ENCODE measurements at places on chromosomes 2 and 18. TPM values are rescaled to one million over a fixed set of nuclear protein-coding genes. Genes with fewer than 3 reads are reported as not detected.

CCDC178 gene
- not detected for total RNA-seq

DNA sequence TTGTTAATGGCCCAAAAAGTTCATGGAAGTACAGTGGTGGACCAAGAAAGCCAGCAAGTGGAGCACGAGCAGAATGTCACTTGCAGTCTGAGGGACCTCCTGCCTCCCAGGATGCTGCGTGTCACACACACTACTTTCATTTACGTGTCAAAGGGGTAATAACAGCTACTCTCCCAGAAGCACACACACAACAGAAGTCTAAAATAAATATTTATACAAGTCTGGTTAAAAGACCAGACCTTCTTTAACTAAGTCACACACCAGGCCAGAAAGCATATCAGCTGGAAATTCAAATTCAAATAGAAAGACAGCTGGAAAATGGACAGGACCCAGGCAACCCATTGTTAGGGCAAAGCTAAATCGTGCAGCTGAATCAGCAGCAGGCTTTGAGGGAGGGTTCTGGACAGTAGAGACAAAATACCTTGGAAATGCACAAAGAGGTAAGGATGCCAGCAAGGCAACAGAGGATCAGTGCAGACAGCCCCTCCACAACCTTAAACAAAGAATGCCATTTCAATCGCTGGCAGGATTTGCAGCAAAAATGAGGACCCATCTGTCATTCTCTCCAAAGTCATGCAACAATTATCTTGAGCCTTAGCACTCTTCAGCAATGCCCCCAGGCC, 160.5 kb downstream of the TMEM163 start:
- H3K27me3 ChIP-seq: no peaks in the 10 kb centered on the region
- no peaks in the 10 kb centered on the region for H3K4me1 ChIP-seq
- H3K27ac ChIP-seq: no peak overlapping the region
- no peak overlapping the region for H3K4me3 ChIP-seq

ANKRD62 gene
- total RNA-seq: not detected

AQP12B gene
- total RNA-seq: not detected

GRCh38 chr2:55152475-55153412, 79.3 kb downstream of the CLHC1 start:
- H3K27me3 ChIP-seq: no peaks in the 10 kb centered on the region
- no peaks in the 10 kb centered on the region for H3K36me3 ChIP-seq
- H3K27ac ChIP-seq: no peak overlapping the region
- H3K4me1 ChIP-seq: no peaks in the 10 kb centered on the region
- no peak for DNase-seq

GRCh38 chr18:77206676-77207374, 42.8 kb upstream of the GALR1 start:
- H3K27ac ChIP-seq: no peak overlapping the region
- H3K4me3 ChIP-seq: no peak overlapping the region
- no peaks in the 10 kb centered on the region for H3K4me1 ChIP-seq
- no peaks in the 10 kb centered on the region for H3K27me3 ChIP-seq

AOX1 gene
- 560 TPM for total RNA-seq

DNA sequence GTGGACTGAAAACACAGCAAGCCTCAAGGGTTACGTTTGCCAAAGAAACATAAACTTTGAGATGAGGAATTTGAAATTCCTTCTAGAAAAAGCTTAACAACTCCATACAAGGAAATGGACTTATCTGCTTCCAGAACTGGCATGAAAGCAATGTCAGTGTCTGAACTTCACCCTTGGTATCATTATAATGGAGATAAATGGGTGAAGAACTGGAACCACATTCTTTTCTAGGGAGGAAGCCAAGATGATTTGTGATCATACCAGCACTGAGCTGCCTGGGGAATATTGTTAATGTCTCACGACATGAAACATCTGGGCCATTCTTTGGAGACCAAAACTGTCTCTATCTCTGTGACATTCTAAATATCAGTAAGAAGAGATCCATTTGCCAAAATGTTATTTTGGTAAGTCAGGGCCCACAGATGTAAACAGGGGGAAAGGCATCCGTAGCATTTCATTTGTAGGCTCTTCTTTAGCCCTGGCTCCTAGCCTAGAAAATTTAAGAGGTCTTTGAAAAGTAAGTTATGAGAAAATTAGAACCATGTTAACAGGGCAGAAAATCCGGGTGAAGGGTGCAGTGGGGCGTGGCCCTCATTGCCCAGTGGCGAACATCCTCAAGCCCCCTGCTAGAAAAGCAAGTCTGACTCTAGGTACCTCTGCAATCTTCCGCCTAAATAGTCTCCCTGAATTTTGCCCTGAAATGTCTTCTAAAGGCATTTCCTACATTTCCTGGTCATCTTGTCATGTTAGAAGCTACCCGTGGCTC, 295.3 kb upstream of the EPAS1 start:
- no peaks in the 10 kb centered on the region for H3K4me1 ChIP-seq
- H3K4me3 ChIP-seq: no peak overlapping the region
- no peaks in the 10 kb centered on the region for H3K36me3 ChIP-seq
- H3K27me3 ChIP-seq: no peaks in the 10 kb centered on the region

- DNase-seq: no peak
- no peak overlapping the region for H3K27ac ChIP-seq
- no peaks in the 10 kb centered on the region for H3K27me3 ChIP-seq
- H3K4me3 ChIP-seq: no peak overlapping the region
- peaks cover 14% of the 10 kb centered on the region for H3K36me3 ChIP-seq
Measured at GRCh38 chr2:232748038-232748437, 28.3 kb downstream of the KCNJ13 start.

GRCh38 chr18:8705238-8705960, at the start of gene MTCL1:
MTCL1 (plus strand) TSS chr18:8705556; CDS start chr18:8705661, 105 bp downstream.
- H3K4me3 ChIP-seq: peak within 1 kb of the TSS; percentile 81
- no peaks in the 10 kb centered on the region for H3K27me3 ChIP-seq
- no peaks in the 10 kb centered on the region for H3K4me1 ChIP-seq
- peak; percentile 62 for DNase-seq

GRCh38 chr2:240875228-240876034, 6.8 kb downstream of the AGXT start:
- DNase-seq: peak; percentile 71
- no peaks in the 10 kb centered on the region for H3K4me1 ChIP-seq
- peaks cover 84% of the 10 kb centered on the region for H3K36me3 ChIP-seq
- peak overlapping the region; percentile 77 for H3K27ac ChIP-seq

- H3K4me1 ChIP-seq: no peaks in the 10 kb centered on the region
- H3K36me3 ChIP-seq: no peaks in the 10 kb centered on the region
- H3K27me3 ChIP-seq: no peaks in the 10 kb centered on the region
- DNase-seq: no peak
- no peak overlapping the region for H3K27ac ChIP-seq
Measured at GRCh38 chr2:145547620-145548019, 1027.7 kb upstream of the ZEB2 start.

DNA sequence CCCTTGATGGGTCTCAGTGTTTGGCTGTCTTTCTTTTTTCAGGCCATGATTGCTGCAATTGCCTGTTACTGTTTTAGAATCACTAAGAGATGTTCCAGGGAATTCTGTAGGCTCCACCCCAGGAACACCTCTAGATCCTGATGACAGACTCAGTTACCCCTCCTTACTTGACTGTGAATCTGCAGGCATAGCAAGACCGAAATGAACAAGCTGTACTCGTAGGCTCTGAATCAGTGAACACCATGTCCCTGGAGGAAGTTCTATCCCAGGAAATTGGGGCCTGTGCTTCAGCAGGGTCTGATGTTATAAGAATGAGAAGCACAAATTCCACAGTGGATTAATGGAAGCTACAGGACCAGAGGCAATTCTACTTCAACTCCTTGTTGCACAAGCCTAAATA, 148.6 kb downstream of the COPS8 start:
- no peak overlapping the region for H3K4me3 ChIP-seq
- no peaks in the 10 kb centered on the region for H3K36me3 ChIP-seq
- peaks cover 4% of the 10 kb centered on the region for H3K4me1 ChIP-seq
- no peak overlapping the region for H3K27ac ChIP-seq
- DNase-seq: no peak

CD207 gene
- total RNA-seq: not detected

CNTNAP5 gene
- total RNA-seq: not detected

KYNU gene
- 40.3 TPM for total RNA-seq

- H3K27me3 ChIP-seq: no peaks in the 10 kb centered on the region
- no peak overlapping the region for H3K27ac ChIP-seq
- H3K4me3 ChIP-seq: no peak overlapping the region
- H3K36me3 ChIP-seq: no peaks in the 10 kb centered on the region
- no peak for DNase-seq
- peaks cover 3% of the 10 kb centered on the region for H3K4me1 ChIP-seq
Measured at GRCh38 chr2:159714247-159714930, 2.1 kb downstream of the MARCHF7 start.

DNA sequence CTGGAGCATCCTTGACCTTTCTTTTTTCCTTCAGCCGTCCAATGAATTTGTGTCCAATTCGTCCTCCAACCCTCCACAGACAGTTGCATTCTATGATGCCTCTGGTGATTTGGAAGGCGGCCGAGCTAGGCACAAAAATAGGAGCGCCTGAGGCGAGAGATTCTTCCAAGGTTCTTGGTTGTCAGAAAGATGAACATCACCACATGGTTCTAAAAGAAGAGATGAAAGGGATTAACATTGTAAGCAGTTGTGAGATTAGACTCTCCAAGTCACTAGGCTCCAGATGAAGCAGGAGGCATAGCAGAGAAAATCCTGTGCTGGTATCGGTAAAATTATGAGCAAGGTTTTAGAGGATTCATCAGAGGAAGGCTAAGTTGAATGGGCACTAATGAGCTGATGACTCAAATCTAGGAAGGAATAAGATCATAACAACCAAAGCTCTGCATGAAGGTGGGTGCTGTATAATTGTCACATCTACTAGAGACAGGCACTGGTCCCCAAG, 75.4 kb upstream of the MAP4K3 start:
- no peaks in the 10 kb centered on the region for H3K36me3 ChIP-seq
- no peaks in the 10 kb centered on the region for H3K27me3 ChIP-seq
- H3K4me3 ChIP-seq: no peak overlapping the region
- H3K27ac ChIP-seq: peak overlapping the region; percentile 69
- no peak for DNase-seq

DNA sequence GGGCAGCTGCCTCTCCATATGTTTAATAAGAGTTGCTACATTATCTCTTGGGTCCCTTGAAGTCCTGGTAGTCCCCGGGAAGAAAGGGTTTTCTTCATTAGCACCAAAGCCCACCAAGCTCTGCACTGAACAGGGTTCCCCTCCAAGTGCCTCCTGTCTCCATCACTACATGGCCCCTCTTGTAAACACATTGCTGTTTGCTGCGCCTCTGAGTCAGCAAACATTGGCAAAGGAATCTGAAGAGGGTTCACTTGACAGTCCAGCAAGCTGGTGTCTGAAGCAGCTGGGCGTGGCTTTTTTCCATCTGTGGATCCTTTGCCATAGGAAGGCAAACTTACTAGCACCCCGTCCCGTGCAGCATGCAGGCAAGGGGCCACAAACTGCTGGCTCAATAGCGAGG, 82.8 kb downstream of the TEX51 start:
- H3K4me3 ChIP-seq: no peak overlapping the region
- H3K4me1 ChIP-seq: no peaks in the 10 kb centered on the region

GRCh38 chr2:38057651-38058410, 18.1 kb downstream of the CYP1B1 start:
- DNase-seq: no peak
- H3K4me1 ChIP-seq: no peaks in the 10 kb centered on the region
- no peaks in the 10 kb centered on the region for H3K27me3 ChIP-seq
- no peak overlapping the region for H3K27ac ChIP-seq
- no peaks in the 10 kb centered on the region for H3K36me3 ChIP-seq
- no peak overlapping the region for H3K4me3 ChIP-seq

- no peak for DNase-seq
- H3K36me3 ChIP-seq: peaks cover 58% of the 10 kb centered on the region
- H3K27ac ChIP-seq: no peak overlapping the region
- no peaks in the 10 kb centered on the region for H3K4me1 ChIP-seq
- no peak overlapping the region for H3K4me3 ChIP-seq
Measured at GRCh38 chr2:134952608-134953007, 34.0 kb downstream of the CCNT2 start.

NDC80 gene
- not detected for total RNA-seq

DNA sequence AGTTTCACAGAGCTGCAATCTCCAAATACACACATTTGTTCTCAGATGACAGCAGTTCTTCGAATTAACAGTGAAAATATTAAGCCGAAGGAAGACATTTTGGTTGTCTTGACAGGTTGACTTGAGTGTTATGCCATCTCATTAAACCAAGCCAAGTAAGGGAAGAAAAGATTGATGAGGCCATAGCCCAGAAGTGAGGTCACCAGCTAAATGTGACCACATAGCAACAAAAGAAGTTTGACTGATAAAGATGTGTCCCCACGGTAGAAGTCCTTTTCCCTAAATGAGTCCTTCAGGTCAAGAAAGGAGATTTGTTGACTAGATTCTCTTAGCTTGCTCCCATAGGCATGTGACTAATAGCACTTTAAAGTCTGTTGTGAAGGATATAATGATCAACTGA, 156.1 kb downstream of the CDH20 start:
- H3K4me3 ChIP-seq: no peak overlapping the region
- DNase-seq: no peak
- no peaks in the 10 kb centered on the region for H3K4me1 ChIP-seq
- no peaks in the 10 kb centered on the region for H3K36me3 ChIP-seq
- no peaks in the 10 kb centered on the region for H3K27me3 ChIP-seq

- no peak overlapping the region for H3K4me3 ChIP-seq
- DNase-seq: no peak
- H3K27me3 ChIP-seq: no peaks in the 10 kb centered on the region
- no peaks in the 10 kb centered on the region for H3K4me1 ChIP-seq
- no peak overlapping the region for H3K27ac ChIP-seq
Measured at GRCh38 chr2:218161644-218162043, 5.1 kb downstream of the CXCR1 start.

GRCh38 chr2:223998948-223999347, 40.1 kb downstream of the SERPINE2 start:
- H3K36me3 ChIP-seq: no peaks in the 10 kb centered on the region
- no peaks in the 10 kb centered on the region for H3K4me1 ChIP-seq
- H3K27ac ChIP-seq: no peak overlapping the region
- no peaks in the 10 kb centered on the region for H3K27me3 ChIP-seq

DNA sequence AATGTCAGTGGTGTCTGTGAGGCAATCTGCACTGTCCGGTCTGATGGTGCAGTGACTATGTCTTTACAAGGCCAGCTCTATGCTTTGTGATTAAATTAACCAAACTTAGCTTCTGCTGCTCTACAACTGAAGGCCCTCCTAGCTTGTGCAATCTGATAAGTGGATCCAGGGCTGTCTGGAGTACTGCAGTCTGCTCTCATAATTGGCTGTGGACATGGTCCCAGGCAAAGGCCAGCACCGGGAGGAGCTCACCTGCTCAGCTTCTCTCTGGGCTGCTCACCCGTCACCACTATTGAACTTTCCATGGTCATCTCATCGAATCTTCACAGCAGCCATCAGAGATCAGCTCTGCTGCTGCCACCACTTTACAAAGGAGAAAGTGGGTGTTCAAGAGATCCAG, 13.0 kb upstream of the APCDD1 start:
- H3K27me3 ChIP-seq: no peaks in the 10 kb centered on the region
- no peaks in the 10 kb centered on the region for H3K4me1 ChIP-seq
- no peak for DNase-seq

SNORC gene
- total RNA-seq: 6.5 TPM
